ENCODE measurements at places on chromosomes 5 and 9.
A peak's percentile ranks its signal among the peaks of the same experiment; 100 is the strongest.

DNA sequence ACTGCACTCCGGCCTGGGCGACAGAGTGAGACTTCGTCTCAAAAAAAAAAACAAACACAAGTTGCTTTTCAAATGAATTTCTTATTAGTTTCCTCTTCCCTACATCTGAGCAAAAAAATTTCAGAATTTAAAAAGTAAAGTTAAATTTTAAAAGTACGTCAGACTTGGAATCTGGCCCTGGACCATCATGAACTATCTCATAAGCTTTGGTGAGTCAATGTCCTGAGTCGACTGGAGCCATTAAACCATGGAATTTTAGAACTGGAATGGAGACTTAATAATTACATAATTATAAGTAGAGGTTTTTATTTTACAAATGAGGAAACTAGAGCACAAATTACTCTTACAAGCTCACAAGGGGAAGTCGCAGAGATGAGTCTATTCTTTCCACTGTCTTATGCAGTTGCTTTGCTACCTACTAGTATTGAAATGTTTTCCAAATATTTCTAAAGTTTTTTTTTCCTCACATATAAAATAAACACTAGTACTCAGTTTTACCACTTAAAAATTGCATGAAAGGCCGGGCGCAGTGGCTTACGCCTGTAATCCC lies 98.0 kb upstream of the ZNF608 start:
- no peak for DNase-seq

DNA sequence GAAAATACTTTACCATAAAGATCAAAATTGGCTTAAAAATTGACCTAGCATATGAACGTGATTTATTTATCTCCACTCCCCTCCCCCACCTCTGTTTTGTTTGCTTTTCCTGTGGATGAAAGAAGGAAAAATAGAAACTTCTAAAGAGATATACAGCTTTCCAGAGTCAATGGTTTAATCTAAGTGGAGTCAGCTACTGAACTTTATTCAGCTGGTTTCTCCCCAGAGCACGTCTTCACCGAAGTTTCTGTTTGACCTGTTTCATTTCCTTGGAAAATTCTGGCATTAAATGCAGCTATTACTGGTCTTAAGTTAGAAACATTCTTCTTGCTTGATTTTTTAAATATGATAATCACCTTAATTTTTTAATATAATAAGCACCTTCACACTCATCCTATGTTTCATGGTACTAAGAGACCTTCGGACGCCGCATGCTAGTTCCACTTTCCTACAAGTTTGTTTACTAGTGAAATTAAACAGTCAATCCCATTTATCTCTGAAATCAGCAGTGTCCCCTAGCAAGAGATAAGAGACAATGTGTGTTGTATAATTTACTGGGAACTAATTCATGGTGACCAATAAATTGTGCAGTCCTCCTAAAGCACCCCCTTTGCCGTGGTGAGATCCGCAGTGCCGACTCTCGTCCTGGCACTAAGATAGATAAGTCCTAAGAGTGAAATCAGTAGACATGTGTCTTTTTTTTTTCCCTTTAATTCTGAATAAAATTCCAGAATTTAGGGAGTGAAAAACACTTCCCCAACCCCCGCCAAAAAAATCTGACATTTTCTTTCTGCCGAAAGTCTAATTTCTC lies 89.9 kb downstream of the ARL15 start:
- DNase-seq = no peak

DNA sequence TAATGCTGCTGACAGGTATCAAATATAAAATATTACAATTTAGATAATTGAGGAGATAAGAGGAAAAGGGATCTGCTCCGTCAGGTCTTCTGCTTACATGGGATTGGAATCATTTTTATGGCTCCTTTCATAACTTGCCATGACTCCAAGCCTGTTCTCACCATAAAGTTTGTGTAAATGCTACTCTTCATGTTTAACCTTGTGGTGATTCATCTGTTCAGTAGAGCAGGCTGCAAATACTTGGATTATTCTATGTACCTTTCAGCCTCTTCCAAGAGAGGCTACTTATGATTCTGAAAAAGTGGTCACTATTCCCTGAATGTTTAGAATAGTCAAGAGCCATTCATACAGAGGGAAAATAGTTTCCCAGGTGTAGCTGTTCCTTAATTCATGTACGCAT lies 66.9 kb downstream of the SLC44A1 start:
- no peak for DNase-seq

GRCh38 chr9:103068753-103069152 lies 73.6 kb downstream of the CYLC2 start:
- DNase-seq = no peak

DNA sequence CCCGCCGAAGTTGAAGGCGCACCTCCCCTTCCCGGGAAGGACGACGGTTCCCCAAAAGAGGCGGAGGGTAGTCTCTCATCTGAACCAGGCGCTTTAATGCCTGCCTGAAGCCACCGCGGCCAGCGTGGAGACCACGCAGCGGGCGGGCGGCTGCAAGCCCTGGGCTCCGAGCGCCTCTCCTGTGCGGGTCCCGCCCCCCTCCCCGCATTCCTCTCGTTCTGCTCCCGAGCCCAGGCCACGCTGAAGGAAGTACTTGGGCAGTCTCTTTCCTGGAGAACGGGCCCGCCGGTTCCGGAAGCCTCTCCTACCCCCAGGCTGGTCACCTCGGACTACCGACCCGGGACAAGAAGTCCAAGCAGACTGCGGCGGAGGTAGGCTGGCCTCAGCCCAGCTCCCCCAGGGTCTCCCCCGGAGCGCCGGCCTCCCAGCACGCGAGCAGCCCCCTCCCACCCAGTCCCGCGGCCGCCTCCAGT lies 571 bp downstream of the PPIC start:
- peak; percentile 8 for DNase-seq

- DNase-seq = no peak
These were observed 3.4 kb downstream of the SNX18 start for GRCh38 chr5:54520940-54521339.

- no peak for DNase-seq
These were observed 190.8 kb upstream of the SEMA6A start for GRCh38 chr5:116765441-116765840.

- DNase-seq = no peak
These were observed 224.9 kb downstream of the PCSK5 start for GRCh38 chr9:76115396-76115795.

DNA sequence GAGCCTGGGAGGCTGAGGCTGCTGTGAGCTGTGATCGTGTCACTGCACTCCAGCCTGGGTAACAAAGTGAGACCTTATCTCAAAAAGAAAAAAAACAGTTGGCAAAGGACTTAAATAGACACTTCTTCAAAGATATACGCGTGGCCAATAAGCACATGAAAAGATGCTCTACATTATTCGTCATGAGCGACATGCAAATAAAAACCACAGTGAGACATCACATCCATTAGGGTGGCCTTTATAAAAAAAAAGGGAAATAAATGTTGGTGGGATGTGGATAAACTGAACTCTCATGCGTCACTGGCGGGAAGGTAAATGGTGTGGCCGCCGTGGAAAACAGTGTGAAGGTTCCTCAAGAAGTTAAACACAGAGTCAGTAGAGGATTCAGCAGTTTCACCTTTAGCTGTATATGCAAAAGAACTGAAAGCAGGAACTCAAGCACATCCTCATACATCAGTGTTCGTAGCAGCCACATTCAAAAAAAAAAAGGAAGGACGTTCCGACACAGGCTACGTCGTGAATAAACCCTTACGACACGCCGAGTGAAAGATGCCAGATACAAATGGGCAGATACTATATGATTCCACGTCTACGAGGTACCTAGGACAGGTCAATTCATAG lies 24.5 kb upstream of the NRARP start:
- DNase-seq = no peak

- no peak for DNase-seq
These were observed 56.8 kb upstream of the OLFM1 start for GRCh38 chr9:135030566-135031226.

GRCh38 chr5:180166176-180166575 lies 42.8 kb downstream of the RASGEF1C start:
- DNase-seq = no peak

DNA sequence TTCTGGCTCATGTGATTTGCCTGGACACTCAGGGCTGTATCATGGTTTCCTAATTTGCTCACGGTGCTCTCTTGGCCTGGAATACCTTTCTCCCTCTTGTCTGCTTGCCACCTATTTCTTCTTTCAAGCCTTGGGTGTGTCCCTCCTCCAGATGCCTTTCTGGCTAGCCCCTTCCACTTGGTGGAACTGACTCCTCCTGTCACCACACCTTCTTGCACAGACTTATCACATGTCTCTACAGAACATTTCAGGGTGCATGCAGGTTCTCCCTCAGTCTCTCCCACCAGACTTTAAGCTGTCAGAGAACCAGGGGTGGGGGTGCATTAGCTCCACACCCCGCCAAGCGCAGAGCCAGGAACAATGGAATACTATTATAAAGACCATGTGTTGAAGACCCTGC lies 1.9 kb downstream of the TBC1D2 start:
- no peak for DNase-seq

GRCh38 chr9:112233769-112234168 lies 58.7 kb upstream of the SUSD1 start:
- no peak for DNase-seq

DNA sequence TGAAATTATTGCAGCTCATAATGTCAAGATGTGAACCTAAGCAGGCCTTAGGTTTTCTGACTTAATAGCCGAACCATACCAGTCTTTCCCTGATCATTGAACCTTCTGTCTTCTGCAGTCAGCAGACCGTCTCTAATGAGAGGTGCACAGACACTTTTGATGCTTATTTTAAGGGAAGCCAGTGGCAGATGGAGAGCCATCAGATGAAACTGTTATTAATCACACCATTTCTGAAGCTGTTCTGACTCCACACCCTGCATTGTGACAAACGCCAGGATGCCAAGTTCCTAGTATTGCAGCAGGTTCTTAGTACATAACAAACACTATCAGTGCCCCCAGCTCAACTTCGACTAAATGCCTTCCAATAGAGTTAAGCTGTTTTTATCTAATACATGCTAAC lies 43.0 kb downstream of the PIK3R1 start:
- DNase-seq = no peak

DNA sequence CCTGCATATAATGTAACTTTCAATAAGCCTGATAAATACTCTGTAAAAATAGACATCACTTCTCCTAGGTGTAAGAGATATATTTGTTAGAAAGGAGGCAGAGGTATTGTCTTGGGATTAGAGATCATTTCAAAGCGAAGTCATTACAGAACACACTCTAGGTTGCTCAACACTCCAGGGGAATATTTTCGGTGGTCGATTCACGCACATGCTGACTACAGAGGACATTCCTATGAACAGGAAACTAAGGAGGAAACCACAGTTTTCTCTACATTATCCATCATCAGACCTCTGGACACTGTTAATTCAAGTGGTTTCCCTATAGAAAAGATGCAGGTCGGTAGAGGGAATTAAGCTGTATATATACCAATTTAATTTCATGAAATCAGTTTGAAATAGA lies 370.0 kb downstream of the NDUFS4 start:
- no peak for DNase-seq

DNA sequence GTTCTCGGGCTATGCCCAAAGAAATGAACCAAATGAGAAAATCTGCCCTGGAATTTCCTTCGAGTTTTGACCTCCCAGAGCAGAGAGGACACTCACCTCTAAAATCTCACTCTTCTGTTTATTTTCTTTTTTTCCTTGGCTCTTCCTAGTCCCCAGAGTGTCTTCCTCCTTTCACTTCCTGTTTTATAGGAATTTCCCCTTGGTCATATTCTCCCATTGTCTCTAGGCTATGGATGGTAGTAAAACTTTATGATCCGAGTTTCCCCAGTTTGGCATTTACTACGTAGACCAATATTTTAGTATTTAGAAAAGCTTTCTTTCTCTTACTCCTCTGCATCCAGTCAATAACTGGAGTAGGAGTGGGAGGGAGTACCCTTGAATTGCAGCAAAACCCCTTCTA lies 354.5 kb upstream of the ZNF608 start:
- DNase-seq = no peak

- DNase-seq = no peak
These were observed 24.2 kb upstream of the KIF12 start for GRCh38 chr9:114123031-114123977.

DNA sequence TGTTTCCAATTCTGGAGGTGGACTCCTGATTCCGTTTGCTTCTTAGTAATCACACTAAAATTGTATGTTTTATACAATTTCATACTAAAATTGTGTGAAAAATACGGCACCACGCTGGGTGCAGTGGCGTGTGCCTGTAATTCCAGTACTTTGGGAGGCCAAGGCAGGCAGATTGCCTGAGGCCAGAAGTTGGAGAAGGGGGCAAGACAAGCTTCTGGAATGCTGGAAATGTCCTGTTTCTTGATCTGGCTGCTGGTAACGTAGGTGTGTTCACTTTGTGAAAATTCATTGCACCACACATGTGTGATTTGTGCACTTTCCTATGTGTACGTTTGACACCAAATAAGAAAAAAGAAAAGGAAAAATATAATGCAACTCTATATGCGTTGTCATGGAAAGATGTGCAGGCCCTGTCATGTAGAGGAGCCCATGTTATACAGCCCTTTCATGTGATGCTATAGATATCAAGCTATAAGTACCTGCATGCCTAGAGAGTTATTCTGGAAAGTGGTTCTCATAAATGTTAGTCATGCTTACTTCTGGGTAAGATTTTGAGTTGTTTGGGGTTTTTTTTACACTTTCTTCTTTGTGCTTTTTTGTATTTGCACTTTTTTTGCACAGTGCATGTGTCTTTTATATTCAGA lies 119.9 kb downstream of the TMEM174 start:
- DNase-seq = no peak

GRCh38 chr5:118611332-118611945 lies 376.9 kb downstream of the DTWD2 start:
- no peak for DNase-seq

GRCh38 chr5:180093651-180094382 lies 22.3 kb upstream of the RNF130 start:
- DNase-seq = no peak

- DNase-seq = no peak
These were observed 67.8 kb downstream of the CAMSAP1 start for GRCh38 chr9:135839516-135839915.

DNA sequence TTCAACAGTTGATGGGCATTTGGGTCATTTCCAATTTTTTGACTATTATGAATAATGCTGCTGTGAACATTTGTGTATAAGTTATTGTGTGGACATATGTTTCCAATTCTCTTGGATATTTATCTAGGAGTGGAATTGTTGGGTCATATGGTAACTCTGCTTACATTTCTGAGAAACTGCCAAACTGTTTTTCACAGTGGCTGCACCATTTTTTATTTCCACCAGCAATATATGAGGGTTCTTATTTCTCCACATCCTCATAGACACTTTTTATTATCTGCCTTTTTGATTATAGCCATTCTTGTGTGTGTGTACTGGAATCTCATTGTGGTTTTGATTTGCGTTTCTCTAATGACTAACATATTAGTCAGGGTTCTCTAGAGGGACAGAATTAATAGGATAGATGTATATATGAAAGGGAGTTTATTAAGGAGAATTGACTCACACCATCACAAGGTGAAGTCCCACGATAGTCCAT lies 14.7 kb upstream of the MED27 start:
- no peak for DNase-seq

- peak; percentile 75 for DNase-seq
These were observed 19.2 kb upstream of the TOR1B start for GRCh38 chr9:129783516-129784361.

Data from activated CD4-positive, alpha-beta T cell treated with anti-CD3 and anti-CD28 coated beads, Interleukin-2, amount 50 U/mL, for 48 hours (primary cell).